ENCODE measurements at places on chromosomes 7 and 10. TPM values are rescaled to one million over a fixed set of nuclear protein-coding genes. Genes with fewer than 3 reads are reported as not detected.

The TRIL gene
- not detected for total RNA-seq

The RBP3 gene
- total RNA-seq = not detected

The STEAP1B gene
- total RNA-seq = not detected

The DBNL gene
- 110 TPM for total RNA-seq

GRCh38 chr10:48806342-48806741, 121.7 kb downstream of the WDFY4 start:
- peaks cover 24% of the 10 kb centered on the region for H3K4me1 ChIP-seq
- no peaks in the 10 kb centered on the region for H3K27me3 ChIP-seq
- no peak for DNase-seq
- H3K4me3 ChIP-seq = no peak overlapping the region
- H3K27ac ChIP-seq = no peak overlapping the region
- no peaks in the 10 kb centered on the region for H3K36me3 ChIP-seq

DNA sequence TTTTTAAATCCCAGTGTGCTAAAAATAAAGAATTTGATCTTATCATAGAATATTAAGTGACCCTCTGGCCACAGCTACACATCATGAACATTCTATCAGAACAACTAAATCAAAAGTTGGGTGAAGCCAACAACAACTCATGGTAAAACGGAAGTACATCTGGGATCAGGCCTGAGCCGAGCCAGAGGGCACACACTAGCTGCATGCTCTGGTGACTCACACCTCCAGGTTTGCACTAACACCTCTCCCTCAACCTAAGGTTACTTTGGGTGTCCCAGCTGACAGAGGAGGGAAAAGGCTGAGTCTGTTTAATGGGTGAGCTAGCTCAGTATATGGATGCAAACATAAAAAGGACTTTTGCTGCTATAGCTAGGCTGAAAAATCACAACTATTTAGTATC, 281.6 kb downstream of the HGF start:
- DNase-seq = no peak
- peaks cover 1% of the 10 kb centered on the region for H3K27me3 ChIP-seq
- H3K4me1 ChIP-seq = no peaks in the 10 kb centered on the region
- H3K4me3 ChIP-seq = no peak overlapping the region
- no peaks in the 10 kb centered on the region for H3K36me3 ChIP-seq

GRCh38 chr10:130816116-130816901, 495.2 kb downstream of the TCERG1L start:
- no peak overlapping the region for H3K4me3 ChIP-seq
- H3K36me3 ChIP-seq = no peaks in the 10 kb centered on the region
- no peak for DNase-seq
- no peaks in the 10 kb centered on the region for H3K27me3 ChIP-seq
- H3K27ac ChIP-seq = no peak overlapping the region
- no peaks in the 10 kb centered on the region for H3K4me1 ChIP-seq

DNA sequence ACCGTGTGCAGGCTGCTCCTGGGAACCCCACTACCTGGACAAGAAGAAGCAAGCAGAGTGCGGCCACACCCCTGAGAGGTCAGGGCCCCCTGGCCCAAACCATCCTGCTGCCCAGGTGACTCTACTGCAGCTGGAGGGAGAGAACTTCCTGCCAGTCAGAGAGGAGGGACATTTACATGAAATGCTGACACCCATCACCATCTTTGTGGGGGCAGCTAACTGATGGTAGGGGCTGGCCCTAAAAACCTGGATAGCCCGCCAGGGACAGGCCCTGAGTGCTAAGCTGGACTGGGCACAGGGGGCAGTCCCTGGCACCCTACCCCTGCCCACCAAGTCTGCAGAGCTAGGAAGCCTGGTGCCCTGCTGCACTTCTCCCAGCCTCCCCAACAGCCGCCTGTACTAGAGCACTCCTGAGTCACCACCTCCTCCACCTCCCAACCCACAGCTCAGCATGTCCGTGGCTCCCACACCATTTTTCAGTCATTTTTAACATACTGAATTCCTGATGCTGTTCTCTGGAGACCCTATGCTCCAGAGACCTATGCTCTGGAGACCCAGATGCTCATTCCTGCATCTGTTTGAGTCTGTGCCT, 27.5 kb downstream of the DPCD start:
- H3K27ac ChIP-seq = no peak overlapping the region
- peaks cover 7% of the 10 kb centered on the region for H3K4me1 ChIP-seq
- no peaks in the 10 kb centered on the region for H3K27me3 ChIP-seq

- no peak for DNase-seq
- no peaks in the 10 kb centered on the region for H3K4me1 ChIP-seq
- H3K36me3 ChIP-seq = no peaks in the 10 kb centered on the region
- no peaks in the 10 kb centered on the region for H3K27me3 ChIP-seq
These were observed 19.2 kb downstream of the ANTXRL start for GRCh38 chr10:46305986-46306385.

- H3K4me3 ChIP-seq = no peak overlapping the region
- H3K36me3 ChIP-seq = peaks cover 2% of the 10 kb centered on the region
- no peak for DNase-seq
- H3K4me1 ChIP-seq = peaks cover 39% of the 10 kb centered on the region
These were observed 99.6 kb upstream of the ANLN start for GRCh38 chr7:36289833-36290661.
